Fibroblast of skin of left biceps (primary cell): ENCODE measurements at places on chromosomes 7 and 10.

GRCh38 chr7:114444196-114444595 is 29.6 kb downstream of the FOXP2 start:
- no peak for DNase-seq

DNA sequence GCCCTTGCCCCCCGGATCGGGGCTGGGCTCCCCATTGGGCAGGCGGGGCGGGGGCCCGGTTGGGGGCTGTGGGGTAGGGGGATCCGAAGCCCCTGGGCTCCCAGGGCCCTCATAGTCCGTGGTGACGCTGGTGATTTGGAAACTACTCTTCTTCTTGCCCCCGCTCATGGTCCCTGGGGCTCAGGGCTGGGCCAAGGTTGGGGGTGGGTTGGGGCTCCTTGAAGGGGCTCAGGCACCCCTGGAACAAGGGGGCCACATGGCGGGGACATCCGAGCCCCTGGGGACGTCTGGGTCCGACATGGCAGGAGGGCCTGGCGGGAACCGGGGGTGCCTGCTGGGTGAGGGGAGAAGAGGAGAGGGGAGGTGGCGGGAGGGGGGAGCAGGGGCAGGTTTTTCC is 1.1 kb downstream of the TSC22D4 start:
- no peak for DNase-seq

- no peak for DNase-seq
Observed at GRCh38 chr10:35631404-35631803, 10.7 kb downstream of the FZD8 start.

- no peak for DNase-seq
Observed at GRCh38 chr10:1293157-1293556, 237.0 kb downstream of the WDR37 start.

- no peak for DNase-seq
Observed at GRCh38 chr10:69172241-69172982, 7.6 kb upstream of the SUPV3L1 start.
